ENCODE measurements at places on chromosomes 16 and 17.

GRCh38 chr17:81033535-81034167, 1.3 kb upstream of the BAIAP2 start:
- no peak for DNase-seq

- no peak for DNase-seq
Measured at GRCh38 chr16:65947951-65948350, 418.5 kb upstream of the CDH5 start.

GRCh38 chr16:1002399-1003166, 21.0 kb downstream of the SOX8 start:
- peak; percentile 65 for DNase-seq

DNA sequence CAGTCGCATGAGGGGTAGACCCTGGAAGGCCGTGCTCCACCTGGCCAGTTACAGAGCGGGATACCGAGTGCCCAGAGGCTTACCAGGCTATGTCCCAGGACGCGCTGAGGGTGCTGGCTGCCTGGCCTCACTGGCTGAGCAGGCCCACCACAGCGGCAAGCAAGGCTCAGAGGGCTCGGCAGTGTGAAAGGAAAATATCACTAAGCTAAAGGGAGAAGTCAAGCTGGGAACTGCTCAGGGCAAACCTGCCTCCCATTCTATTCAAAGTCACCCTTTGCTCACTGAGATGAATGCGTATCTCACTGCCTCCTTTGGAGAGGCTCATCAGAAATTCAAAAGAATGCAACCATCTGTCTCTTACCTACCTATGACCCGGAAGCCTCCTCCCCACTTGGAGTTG, 37.4 kb downstream of the CCDC57 start:
- DNase-seq = no peak

DNA sequence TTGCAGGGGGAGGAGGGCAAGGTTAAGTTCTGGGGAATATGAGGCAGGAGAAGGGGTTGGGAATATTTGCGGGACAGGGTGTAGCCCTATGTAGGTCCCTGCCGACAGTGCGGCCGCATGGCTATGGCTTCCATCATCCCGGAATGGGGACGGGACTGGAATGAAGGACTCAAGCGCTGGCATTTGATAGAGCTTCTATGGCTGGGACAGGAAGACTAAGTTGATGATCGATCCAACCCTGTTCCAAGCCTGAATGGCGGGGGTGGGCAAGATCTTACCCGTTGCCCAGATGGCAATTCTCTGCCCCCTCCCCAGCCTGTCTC, 47.1 kb downstream of the SRCIN1 start:
- no peak for DNase-seq

- no peak for DNase-seq
Measured at GRCh38 chr17:40151414-40151963, 11.2 kb downstream of the CASC3 start.

All from stimulated activated CD8-positive, alpha-beta memory T cell treated with anti-CD3 and anti-CD28 coated beads, Interleukin-12 subunit alpha, Interleukin-12 subunit beta, amount 100 ng/mL, for 1 hour (primary cell).